ENCODE measurements at places on chromosomes 16 and 17. TPM values are rescaled to one million over a fixed set of nuclear protein-coding genes. Genes with fewer than 3 reads are reported as not detected.

The PIRT gene
- total RNA-seq, result not detected

The OTOA gene
- not detected for total RNA-seq

The CA7 gene
- total RNA-seq, result not detected

The MYLK3 gene
- 0.23 TPM for total RNA-seq

The CDK5R1 gene
- 0.35 TPM for total RNA-seq

The FOXL1 gene
- 1.1 TPM for total RNA-seq

The CD7 gene
- not detected for total RNA-seq

The PABPN1L gene
- total RNA-seq, result not detected

The CDK12 gene
- total RNA-seq, result 14.9 TPM

The PTX4 gene
- not detected for total RNA-seq

The KCNH6 gene
- total RNA-seq, result not detected

The COPS3 gene
- 47.0 TPM for total RNA-seq

The ITGAX gene
- total RNA-seq, result not detected

The TLCD2 gene
- total RNA-seq, result 4.3 TPM

The SCNN1G gene
- total RNA-seq, result not detected

The OR3A2 gene
- total RNA-seq, result not detected

The SEPHS2 gene
- 19.2 TPM for total RNA-seq

The CMTM2 gene
- total RNA-seq, result not detected

The SLFN12L gene
- total RNA-seq, result under 0.01 TPM

The CRISPLD2 gene
- total RNA-seq, result 0.98 TPM

The TEDC2 gene
- under 0.01 TPM for total RNA-seq

The SEPTIN12 gene
- total RNA-seq, result not detected

The OR1F1 gene
- not detected for total RNA-seq

The FAM171A2 gene
- total RNA-seq, result 2.5 TPM

The HOXB4 gene
- total RNA-seq, result 0.35 TPM

The SAMD14 gene
- total RNA-seq, result 2.2 TPM

The HSF4 gene
- total RNA-seq, result 31.7 TPM

The IRF8 gene
- not detected for total RNA-seq

The SSTR5 gene
- not detected for total RNA-seq

The C17orf50 gene
- not detected for total RNA-seq

The CDRT4 gene
- total RNA-seq, result 1.5 TPM

The NKD1 gene
- total RNA-seq, result under 0.01 TPM

The CCDC78 gene
- 0.98 TPM for total RNA-seq

The SOX8 gene
- total RNA-seq, result not detected

The GTF3C1 gene
- total RNA-seq, result 126 TPM

The KDM6B gene
- total RNA-seq, result 3.8 TPM

The MYOCD gene
- total RNA-seq, result 1.2 TPM
